ENCODE measurements at places on chromosomes 3 and 15.
A peak's percentile ranks its signal among the peaks of the same experiment; 100 is the strongest.

- peak; percentile 37 for DNase-seq
These were observed 9.2 kb downstream of the TBC1D5 start for GRCh38 chr3:17733215-17733614.

- DNase-seq: no peak
These were observed 94.5 kb downstream of the GOLIM4 start for GRCh38 chr3:168001244-168001643.

GRCh38 chr3:183161552-183162336 is 790 bp downstream of the LAMP3 start:
- DNase-seq: no peak

DNA sequence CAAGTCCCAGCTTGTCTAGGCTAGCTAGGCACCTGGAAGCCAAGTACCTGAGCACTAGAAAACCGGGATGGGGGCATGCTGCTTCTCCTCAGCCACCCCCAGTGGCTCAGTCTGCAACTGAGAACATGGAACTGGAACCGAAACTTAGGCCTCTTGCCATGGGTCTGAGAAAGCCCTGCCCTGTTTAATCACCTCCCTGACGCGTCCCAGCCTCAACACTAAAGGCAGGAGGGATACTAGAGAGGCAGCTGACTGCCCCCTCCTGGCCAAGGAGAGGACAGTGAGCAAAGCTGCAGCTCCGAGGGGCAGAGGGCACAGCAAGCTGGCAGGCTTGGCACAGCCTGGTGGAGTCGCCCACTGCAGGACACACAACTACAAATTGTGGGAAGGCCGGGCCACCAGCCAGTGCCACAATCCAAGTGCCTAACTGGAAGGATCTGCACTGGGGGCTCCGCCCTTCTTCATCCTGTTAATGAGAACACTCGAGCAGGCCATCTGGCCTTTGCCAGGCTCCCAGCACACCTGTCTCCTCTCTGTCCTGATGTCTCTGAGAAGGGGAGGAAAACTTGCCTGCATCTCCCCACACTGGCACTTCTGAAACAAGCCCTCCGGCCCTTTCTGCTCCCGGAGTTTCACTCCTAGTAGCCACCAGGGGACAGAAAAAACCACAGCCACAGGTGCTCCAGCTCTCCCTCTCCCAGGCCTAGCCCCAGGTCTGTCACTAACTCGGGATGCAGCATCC is 53.7 kb downstream of the BDH1 start:
- DNase-seq: peak; percentile 29

DNA sequence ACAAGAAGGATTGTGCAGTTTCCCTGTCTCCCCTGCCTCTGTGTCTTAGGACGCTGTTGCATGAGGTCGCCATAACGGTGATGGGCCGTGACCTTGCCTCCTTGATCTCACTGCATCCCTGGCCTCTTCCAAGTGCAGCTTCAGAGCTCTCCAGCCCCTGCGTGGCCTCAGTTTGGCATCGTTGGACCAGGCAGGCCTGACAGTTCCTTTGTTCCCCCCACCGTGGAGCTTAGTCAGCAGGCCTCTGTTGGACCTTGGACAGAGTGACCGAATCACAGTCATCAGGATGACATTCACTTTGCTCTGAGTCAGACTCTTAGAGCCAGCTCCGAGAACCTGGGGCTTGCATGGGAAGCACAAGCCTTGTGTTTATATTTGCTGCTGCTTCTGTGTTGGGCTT is 139.4 kb downstream of the OPA1 start:
- DNase-seq: no peak

DNA sequence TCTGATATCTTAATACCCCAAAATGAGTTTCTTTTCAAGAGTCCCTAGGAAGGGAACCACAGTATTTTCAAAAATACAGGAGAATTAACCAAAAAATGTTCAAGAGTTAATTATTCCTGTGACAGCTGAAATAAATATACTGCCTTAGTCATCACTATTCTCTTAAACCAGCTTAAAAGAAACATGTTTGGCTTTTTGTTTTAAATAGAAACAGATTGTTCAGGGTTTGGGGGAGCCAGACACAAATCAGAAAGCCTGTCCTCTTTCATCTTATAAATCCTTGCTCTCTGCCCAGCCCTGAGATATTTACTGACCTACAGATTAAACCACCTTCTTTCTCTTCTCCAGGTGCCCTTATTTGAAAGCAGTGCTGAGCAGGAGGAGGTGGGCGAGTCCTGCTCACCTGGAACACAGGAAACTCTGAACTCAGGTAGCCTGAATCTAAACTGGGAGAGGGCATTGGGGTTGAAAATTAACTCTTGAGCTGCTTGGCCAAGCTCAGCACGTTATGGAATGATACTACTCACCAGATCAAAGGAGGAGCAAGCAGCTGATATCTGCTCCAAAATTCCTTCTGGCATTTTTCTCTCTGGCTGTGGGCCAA is 84.1 kb upstream of the SPRED1 start:
- DNase-seq: no peak

DNA sequence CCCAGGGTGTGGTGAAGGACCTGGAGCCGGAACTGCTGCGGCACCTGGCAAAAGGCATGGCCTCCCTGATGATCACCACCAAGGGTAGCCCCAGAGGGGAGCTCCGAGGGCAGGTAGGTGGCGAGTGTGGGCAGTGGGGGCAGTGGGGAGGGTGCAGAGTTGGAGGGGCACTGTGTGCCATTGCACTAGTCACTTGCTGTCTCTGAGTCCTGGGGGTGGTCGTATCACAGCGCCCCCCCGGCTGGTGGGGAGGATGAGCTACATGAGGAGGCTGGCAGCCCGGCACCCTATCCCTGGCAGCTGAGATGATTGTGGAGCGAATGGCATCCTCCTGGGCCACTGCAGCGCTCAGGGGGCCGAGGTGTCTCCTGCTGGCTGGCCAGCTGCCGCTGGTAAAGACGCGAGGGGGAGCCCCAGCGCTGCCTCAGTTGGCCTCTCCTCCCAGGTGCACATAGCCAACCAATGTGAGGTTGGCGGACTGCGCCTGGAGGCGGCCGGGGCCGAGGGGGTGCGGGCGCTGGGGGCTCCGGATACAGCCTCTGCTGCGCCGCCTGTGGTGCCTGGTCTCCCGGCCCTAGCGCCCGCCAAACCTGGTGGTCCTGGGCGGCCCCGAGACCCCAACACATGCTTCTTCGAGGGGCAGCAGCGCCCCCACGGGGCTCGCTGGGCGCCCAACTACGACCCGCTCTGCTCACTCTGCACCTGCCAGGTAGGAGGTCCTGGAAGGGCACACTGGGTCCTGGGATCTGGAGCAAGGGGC is 6.4 kb downstream of the CHRD start:
- no peak for DNase-seq

DNA sequence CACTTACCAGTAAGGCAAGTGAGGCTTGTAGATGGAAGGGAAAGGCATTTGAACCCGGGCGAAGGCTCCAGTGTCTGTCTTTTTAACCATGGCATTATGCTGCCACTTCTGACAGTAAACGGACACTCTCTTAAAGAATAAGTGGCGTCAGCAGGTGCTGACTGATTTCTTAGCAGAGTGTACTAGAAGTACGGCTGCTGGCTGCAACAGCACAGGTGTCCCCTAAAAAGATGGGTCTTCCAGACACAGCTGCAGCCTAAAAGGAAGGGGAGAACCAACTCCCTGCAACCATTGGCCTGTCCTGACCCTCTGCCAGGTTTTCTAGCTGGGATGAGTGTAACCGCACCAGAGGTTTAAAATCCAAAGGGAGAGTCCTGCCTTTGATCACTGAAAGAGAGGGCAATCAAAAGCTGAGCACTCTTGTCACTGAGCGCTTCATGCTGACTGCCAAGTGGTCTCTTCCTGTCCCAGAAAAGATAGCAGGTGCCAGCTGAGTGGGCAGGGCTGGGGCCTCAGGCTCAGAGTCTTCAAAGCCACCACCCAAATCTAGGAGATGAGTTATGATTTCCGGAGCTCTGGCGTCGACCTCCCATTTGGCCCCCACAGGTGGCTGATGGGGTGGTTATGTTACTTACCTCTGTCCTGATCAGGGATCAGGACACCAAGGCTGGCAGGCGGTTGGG is 255.8 kb downstream of the SLCO3A1 start:
- no peak for DNase-seq

- no peak for DNase-seq
These were observed 48.5 kb downstream of the THBS1 start for GRCh38 chr15:39629371-39629770.

DNA sequence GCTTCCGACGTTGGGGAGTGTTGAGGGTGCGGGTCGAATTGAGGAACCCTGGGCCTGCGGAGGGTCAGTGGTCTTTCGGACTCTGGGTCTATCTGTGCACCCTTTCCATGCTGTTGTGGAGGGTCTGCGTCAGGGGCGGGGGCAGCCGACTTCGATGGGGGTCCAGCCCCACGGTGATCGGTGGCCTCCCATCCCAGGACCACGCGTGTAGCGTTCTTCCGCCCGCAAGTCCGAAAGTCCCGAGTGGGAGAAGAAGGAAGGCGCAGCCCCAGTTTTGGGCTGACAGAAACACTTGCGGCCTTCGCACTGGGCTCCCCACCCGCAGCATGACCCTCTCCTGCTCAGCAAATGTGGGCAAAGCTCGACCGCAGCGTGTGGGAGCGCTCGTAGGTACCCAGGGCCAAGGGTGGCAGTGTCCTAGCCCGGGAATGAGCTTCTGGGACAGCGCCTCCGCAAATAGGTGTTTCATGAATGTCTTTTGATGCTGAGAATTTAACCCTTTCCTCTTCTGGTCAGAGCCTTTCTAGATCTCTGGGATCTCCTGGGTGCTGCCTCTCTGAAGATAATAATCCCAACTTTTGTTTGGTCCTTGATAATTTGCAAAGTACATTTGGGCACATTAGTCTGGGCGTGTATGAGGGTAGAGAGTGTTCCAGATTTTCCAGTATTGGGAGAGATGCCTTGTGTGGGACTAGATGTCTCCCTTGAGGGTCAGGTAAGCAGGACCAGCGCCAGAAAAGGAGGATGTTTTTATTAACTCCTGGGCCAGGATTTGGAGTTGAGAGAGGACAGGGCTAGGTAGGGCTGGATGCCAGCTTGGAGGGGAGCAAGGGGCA is 2.3 kb upstream of the DLL4 start:
- no peak for DNase-seq

- no peak for DNase-seq
These were observed 16.0 kb downstream of the SNRK start for GRCh38 chr3:43302116-43302880.

GRCh38 chr3:141690431-141691072 is 47.5 kb upstream of the RNF7 start:
- no peak for DNase-seq

- DNase-seq: peak; percentile 70
These were observed 21.4 kb upstream of the NR2C2 start for GRCh38 chr3:14925729-14926591.

DNA sequence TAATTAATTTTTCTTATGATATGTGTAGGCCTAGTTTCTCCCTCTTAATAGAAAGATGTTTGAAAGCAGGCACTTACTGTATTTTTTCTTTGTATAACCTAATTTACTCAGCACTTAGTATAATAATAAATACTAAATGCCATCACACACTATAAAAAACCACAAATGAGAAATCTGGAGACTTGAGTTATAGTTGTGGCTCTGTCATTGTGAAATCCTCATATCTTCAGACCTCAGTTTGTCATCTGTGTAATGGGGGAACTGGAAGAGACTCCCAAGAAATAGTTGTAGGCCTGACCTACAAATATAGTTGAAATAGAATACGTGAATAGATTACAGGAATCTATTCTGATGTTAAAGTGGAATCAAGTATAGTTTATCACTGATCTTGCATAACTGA is 287.6 kb upstream of the DPH6 start:
- no peak for DNase-seq

DNA sequence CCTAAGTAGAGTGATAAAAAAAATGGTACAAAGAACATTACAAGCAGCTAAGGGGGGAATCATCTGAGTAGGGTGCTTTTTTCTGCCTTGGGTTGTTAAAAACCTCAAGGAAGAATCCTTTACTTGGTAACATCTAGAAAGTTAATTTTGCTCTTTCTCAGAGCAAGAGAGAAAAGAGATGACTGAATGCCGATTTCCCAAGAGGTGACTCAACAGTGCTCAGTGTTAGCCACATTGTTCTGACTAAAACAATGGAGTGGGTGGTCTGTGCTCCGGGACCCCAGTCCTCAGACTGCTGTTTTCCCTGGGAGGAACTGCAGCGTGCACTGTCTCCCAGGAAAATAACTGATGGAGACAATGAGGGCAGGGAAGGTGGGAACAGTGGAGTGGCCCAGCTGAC is 41.1 kb upstream of the RASGRP1 start:
- DNase-seq: no peak

GRCh38 chr15:77507143-77507897 is 86.6 kb downstream of the HMG20A start:
- no peak for DNase-seq

GRCh38 chr3:172102883-172103310 is 63.5 kb downstream of the FNDC3B start:
- DNase-seq: no peak

- DNase-seq: no peak
These were observed 60.3 kb downstream of the RGMA start for GRCh38 chr15:93028632-93029213.

DNA sequence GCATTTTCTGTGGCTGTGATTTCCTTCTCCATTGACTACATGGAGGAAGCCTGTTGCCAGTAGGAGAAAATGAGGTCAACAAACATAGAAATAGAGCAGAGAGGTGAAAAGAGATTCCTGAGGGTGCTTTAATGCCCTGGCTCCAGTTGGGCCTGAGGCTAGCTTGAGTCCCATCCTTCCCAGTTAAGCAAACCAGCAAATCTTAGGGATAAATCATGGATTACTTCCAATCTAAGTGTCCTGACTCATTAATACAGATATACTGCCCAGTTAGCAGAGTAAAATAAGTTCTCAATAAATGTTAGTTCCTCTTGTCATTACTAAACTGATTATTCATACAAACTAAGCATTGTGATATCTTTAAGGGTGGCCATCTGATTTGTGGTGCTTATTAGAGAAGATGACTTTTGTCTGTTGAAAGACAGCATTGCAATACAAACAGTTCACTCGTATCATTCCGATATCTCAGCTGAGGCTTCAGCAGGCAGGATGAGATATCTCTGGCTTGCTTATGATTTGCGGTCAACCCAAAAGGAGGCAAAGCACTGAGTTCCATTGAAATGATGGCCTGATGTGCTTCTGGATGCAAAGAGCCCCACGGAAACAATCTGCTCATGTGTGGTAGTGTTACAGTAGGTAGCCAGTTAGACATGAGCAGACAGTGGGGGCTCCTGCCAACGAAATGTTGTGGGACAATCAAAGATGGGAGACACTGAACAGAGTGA is 6.6 kb upstream of the STARD5 start:
- DNase-seq: no peak

DNA sequence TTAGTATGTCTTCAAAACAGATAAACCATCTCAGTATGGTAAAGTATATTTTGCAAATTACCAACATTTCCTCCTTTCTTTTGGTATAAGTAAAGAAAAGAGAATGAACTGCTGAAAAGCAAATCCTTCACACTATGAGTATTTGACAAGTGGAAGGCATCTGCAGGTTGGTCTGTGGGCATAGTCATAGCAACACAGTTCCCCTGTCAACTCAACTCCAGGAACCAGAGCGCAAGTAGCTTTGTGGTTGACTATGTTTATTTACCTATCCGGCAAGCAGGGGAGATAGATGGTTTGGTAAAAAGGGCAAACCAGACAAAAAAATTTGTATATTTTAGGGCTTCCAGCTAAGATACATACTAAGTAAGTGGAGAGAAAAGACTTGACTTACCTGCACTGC is 88.3 kb upstream of the PPIB start:
- DNase-seq: no peak

GRCh38 chr15:100350434-100351226 is 8.9 kb upstream of the ADAMTS17 start:
- DNase-seq: no peak

- no peak for DNase-seq
These were observed 8.7 kb downstream of the DET1 start for GRCh38 chr15:88537591-88538317.

GRCh38 chr3:17355591-17355990 is 386.8 kb downstream of the TBC1D5 start:
- no peak for DNase-seq

GRCh38 chr3:70006089-70006488 is 6.6 kb downstream of the SAMMSON start:
- no peak for DNase-seq
